Upper lobe of left lung (tissue), 6 donors: ENCODE measurements at places on chromosomes 6 and 20. TPM values are rescaled to one million over a fixed set of nuclear protein-coding genes. Genes with fewer than 3 reads are reported as not detected.

Gene CST3
- 201 TPM for total RNA-seq

Gene LY86
- 3.3 TPM for total RNA-seq

- no peak for DNase-seq
- H3K27me3 ChIP-seq, result no peaks in the 10 kb centered on the region
- H3K27ac ChIP-seq, result no peak overlapping the region
- peaks cover 12% of the 10 kb centered on the region for H3K4me1 ChIP-seq
- no peak overlapping the region for H3K4me3 ChIP-seq
- no peaks in the 10 kb centered on the region for H3K36me3 ChIP-seq
Measured at GRCh38 chr20:2299301-2299700, 3.5 kb downstream of the TGM3 start.

DNA sequence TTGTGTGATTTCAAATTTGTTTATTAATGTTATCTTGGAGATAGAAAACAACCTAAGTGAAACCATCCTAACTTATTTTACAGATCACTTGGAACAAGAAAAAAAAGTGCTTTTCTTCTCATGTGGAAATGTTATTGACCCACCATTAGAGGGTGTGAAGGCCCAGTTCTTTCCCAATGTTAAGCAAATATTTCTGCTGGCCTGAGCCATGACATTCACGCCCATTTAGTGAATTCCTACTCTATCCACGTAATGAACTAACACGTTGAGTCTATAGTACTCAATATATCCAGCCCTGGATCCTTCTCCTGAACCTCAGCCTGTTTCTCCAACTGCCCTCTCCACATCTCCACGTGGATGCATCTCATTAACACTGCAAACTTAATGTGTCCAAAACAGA lies 180.6 kb upstream of the ZFP64 start:
- H3K4me1 ChIP-seq, result no peaks in the 10 kb centered on the region
- no peak overlapping the region for H3K27ac ChIP-seq
- H3K27me3 ChIP-seq, result no peaks in the 10 kb centered on the region
- no peak overlapping the region for H3K4me3 ChIP-seq

DNA sequence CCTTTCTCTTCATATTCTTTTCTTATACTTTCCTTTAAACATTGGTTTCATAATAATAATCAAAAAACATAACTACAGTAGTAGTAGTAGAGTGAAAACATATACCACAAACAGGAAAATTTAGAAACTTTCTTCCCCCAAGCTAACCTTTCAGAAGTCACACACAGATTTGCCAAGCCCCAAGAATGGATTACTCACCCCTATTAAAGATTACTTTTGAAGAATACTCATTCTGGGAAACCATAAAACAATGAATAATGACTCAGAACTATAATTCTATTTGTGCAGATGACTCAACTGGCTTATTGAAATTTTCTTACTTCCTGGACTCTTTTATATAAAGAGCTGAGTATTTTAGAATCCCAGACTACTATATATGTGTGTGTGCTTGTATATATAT lies 119.4 kb upstream of the GJE1 start:
- H3K4me1 ChIP-seq, result no peaks in the 10 kb centered on the region
- no peaks in the 10 kb centered on the region for H3K27me3 ChIP-seq
- no peak for DNase-seq
- H3K36me3 ChIP-seq, result no peaks in the 10 kb centered on the region
- no peak overlapping the region for H3K4me3 ChIP-seq
